ENCODE measurements at places on chromosomes 16 and 17. TPM values are rescaled to one million over a fixed set of nuclear protein-coding genes. Genes with fewer than 3 reads are reported as not detected.

Gene KRTAP1-1
- total RNA-seq: not detected

Gene DBF4B
- 8.9 TPM for total RNA-seq

Gene CD300E
- total RNA-seq: not detected

Gene SLC5A11
- not detected for total RNA-seq

Gene MEFV
- not detected for total RNA-seq

Gene HCRT
- total RNA-seq: not detected

Gene TAC4
- total RNA-seq: not detected

Gene BICDL2
- total RNA-seq: not detected

Gene TNFRSF17
- total RNA-seq: not detected

Gene RASD1
- 9.2 TPM for total RNA-seq

Gene KRTAP4-9
- not detected for total RNA-seq

Gene MTSS2
- 13.0 TPM for total RNA-seq

Gene CACNG3
- total RNA-seq: not detected

Gene CCL23
- total RNA-seq: 8.0 TPM

Gene ARSG
- 3.0 TPM for total RNA-seq

Gene PYY
- not detected for total RNA-seq

Gene EPX
- not detected for total RNA-seq

Gene CDRT15
- total RNA-seq: not detected

Gene FKBP10
- 196 TPM for total RNA-seq

All from pulmonary artery endothelial cell (primary cell).